ENCODE measurements at places on chromosomes 1 and 21.
A peak's percentile ranks its signal among the peaks of the same experiment; 100 is the strongest.

DNA sequence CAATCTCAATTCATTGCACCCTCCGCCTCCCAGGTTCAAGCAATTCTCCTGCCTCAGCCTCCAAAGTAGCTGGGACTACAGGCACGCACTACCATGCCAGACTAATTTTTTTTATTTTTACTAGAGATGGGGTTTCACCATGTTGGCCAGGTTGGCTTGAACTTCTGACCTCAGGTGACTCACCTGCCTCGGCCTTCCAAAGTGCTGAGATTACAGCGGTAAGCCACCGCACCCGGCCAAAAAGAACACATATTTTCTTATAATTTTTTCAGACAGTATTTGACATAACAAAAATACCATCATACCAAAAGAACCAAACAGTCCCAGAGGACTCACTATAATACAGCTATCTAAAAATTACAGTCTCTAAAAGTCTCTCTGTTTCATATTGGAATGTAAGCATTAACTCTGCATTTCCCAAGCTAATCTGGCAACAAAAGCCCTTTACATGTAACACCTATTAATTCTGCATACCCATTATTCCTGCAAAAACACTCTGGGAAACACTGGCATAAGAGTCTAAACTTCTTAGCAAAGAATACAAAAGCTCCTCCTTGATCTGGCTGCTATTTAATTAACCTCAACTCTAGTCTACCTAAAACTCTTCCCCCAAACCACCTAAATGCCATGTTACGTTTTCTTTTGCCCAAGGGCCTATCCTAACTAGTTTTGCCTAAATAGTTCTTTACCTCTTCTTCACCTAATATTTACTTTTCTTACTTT lies 26.9 kb downstream of the WDR26 start:
- H3K27me3 ChIP-seq: no peaks in the 10 kb centered on the region
- no peak overlapping the region for H3K27ac ChIP-seq
- peaks cover 39% of the 10 kb centered on the region for H3K4me1 ChIP-seq
- peaks cover 10% of the 10 kb centered on the region for H3K36me3 ChIP-seq
- no peak for DNase-seq
- no peak overlapping the region for H3K4me3 ChIP-seq

DNA sequence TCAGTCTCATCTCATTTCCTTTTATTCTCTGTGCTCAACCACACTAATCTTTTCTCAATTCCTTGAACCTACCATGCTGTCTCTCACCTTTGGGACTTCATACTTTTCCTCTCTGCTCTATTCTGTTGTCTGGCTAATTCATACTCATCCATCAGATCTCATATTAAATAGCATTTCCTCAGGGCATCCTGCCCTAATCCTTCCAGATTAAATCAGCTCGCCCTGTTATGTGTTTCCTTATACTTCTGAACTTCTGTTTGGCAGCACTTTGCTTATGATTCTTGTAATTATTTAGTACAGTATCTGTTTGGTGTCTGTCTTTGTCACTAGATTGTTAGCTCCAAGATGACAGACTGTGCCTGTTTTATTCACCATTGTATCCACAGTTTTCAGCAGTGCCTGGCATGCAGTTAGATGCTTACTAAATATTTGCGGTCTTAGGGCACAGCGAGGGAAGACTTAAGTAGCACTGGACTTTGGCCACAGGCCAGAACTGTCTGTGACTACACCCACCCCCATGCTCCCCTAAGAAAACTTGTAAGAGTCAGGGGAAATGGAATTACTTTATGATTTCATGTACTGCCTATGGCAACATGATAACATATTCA lies 9.9 kb upstream of the CAP1 start:
- H3K4me3 ChIP-seq: no peak overlapping the region
- H3K36me3 ChIP-seq: no peaks in the 10 kb centered on the region
- H3K27me3 ChIP-seq: peaks cover 3% of the 10 kb centered on the region
- peaks cover 23% of the 10 kb centered on the region for H3K4me1 ChIP-seq

GRCh38 chr21:42120903-42121535 lies 49.9 kb downstream of the UMODL1 start:
- no peak for DNase-seq
- H3K4me3 ChIP-seq: peak overlapping the region; percentile 10
- peaks cover 24% of the 10 kb centered on the region for H3K27me3 ChIP-seq
- H3K27ac ChIP-seq: no peak overlapping the region

- H3K36me3 ChIP-seq: peaks cover 10% of the 10 kb centered on the region
- no peaks in the 10 kb centered on the region for H3K27me3 ChIP-seq
- no peak overlapping the region for H3K27ac ChIP-seq
- no peak for DNase-seq
- peaks cover 13% of the 10 kb centered on the region for H3K4me1 ChIP-seq
Observed at GRCh38 chr1:8864713-8865344, 13.7 kb downstream of the ENO1 start.

- H3K27ac ChIP-seq: no peak overlapping the region
- peaks cover 24% of the 10 kb centered on the region for H3K27me3 ChIP-seq
- H3K4me3 ChIP-seq: no peak overlapping the region
- no peak for DNase-seq
- no peaks in the 10 kb centered on the region for H3K4me1 ChIP-seq
Observed at GRCh38 chr1:91440847-91441246, 36.2 kb upstream of the HFM1 start.

GRCh38 chr1:216064643-216065042 lies 358.6 kb downstream of the USH2A start:
- H3K27ac ChIP-seq: no peak overlapping the region
- no peaks in the 10 kb centered on the region for H3K36me3 ChIP-seq
- no peak overlapping the region for H3K4me3 ChIP-seq
- no peaks in the 10 kb centered on the region for H3K4me1 ChIP-seq
- peaks cover 8% of the 10 kb centered on the region for H3K27me3 ChIP-seq

- no peak overlapping the region for H3K4me3 ChIP-seq
- H3K27me3 ChIP-seq: no peaks in the 10 kb centered on the region
- no peak overlapping the region for H3K27ac ChIP-seq
- no peak for DNase-seq
- no peaks in the 10 kb centered on the region for H3K4me1 ChIP-seq
Observed at GRCh38 chr1:186578325-186579016, 101.8 kb downstream of the PTGS2 start.

- H3K27me3 ChIP-seq: no peaks in the 10 kb centered on the region
- H3K4me3 ChIP-seq: peak overlapping the region; percentile 93
- no peaks in the 10 kb centered on the region for H3K36me3 ChIP-seq
- peaks cover 87% of the 10 kb centered on the region for H3K4me1 ChIP-seq
- DNase-seq: peak; percentile 40
Observed at GRCh38 chr1:21292984-21293536, 2.8 kb upstream of the ECE1 start.

- H3K27ac ChIP-seq: no peak overlapping the region
- no peak for DNase-seq
- peaks cover 27% of the 10 kb centered on the region for H3K27me3 ChIP-seq
- H3K4me3 ChIP-seq: no peak overlapping the region
Observed at GRCh38 chr1:230828421-230828820, 39.9 kb downstream of the C1orf198 start.

- DNase-seq: no peak
- no peak overlapping the region for H3K4me3 ChIP-seq
- H3K27ac ChIP-seq: no peak overlapping the region
- no peaks in the 10 kb centered on the region for H3K36me3 ChIP-seq
- no peaks in the 10 kb centered on the region for H3K4me1 ChIP-seq
- peaks cover 8% of the 10 kb centered on the region for H3K27me3 ChIP-seq
Observed at GRCh38 chr1:115906627-115907026, 65.7 kb upstream of the NHLH2 start.

DNA sequence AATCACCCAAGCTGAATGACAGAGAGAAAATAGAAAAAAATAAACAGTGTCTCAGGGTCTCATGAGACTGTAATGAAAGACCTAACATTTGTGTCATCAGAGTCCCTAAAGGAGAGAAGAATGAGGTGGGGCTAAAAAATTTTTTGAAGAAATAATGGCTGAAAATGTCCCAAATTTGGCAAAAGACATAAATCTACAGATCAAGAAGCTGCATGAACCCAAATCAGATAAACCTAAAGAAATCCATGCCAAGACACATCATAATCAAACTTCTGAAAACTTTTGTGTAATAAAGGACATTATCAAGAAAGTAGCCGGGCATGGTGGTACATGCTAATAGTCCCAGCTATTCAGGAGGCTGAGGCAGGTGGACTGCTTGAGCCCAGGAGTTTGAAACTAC lies 29.2 kb downstream of the LEMD1 start:
- H3K27me3 ChIP-seq: peaks cover 48% of the 10 kb centered on the region
- H3K27ac ChIP-seq: no peak overlapping the region
- H3K36me3 ChIP-seq: no peaks in the 10 kb centered on the region
- no peaks in the 10 kb centered on the region for H3K4me1 ChIP-seq

- H3K27ac ChIP-seq: no peak overlapping the region
- no peaks in the 10 kb centered on the region for H3K36me3 ChIP-seq
- DNase-seq: no peak
- H3K4me1 ChIP-seq: no peaks in the 10 kb centered on the region
- peaks cover 10% of the 10 kb centered on the region for H3K27me3 ChIP-seq
- H3K4me3 ChIP-seq: no peak overlapping the region
Observed at GRCh38 chr1:184021728-184022127, 15.8 kb downstream of the COLGALT2 start.

DNA sequence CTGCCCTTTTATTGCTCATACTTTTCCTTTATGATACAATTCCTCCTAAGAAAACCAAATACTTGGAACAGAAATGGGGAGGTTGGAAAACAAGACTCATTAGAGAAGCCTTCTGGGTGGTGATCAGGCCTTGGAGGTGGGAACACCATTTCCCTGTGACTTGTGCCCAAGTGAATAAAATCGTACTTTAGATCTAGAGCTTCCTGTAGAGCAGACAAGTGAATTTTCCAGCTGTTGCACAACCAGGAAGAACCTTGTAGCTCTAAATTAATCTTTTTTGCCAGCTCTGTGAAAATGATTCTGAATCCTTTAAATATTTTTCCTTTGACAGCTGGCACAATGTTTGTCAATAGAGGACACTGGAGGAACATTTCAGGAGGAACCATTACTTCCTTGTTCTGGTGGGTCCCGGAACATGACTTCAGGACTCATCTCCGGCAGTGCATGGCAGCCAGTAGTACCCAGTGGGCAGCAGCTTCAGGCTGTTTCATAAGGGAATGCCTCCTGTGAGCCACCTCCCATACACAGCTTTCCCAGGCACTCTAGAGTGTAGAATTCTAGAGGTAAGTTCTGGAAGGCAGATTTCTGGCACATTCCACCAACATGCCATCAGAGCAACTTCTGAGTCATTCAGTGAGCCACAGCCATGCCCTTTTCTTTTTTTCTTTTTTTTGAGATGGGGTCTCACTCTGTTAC lies 5.5 kb upstream of the SNAPIN start:
- no peaks in the 10 kb centered on the region for H3K27me3 ChIP-seq
- H3K36me3 ChIP-seq: no peaks in the 10 kb centered on the region
- H3K4me1 ChIP-seq: peaks cover 30% of the 10 kb centered on the region

GRCh38 chr1:55396381-55396891 lies 181.3 kb upstream of the USP24 start:
- no peaks in the 10 kb centered on the region for H3K36me3 ChIP-seq
- H3K4me3 ChIP-seq: no peak overlapping the region
- peaks cover 13% of the 10 kb centered on the region for H3K27me3 ChIP-seq
- no peak overlapping the region for H3K27ac ChIP-seq

GRCh38 chr1:13890766-13891165 lies 190.8 kb downstream of the PRDM2 start:
- H3K4me1 ChIP-seq: peaks cover 4% of the 10 kb centered on the region
- H3K27me3 ChIP-seq: peaks cover 34% of the 10 kb centered on the region
- no peak overlapping the region for H3K27ac ChIP-seq
- H3K36me3 ChIP-seq: peaks cover 4% of the 10 kb centered on the region
- H3K4me3 ChIP-seq: no peak overlapping the region
- no peak for DNase-seq

DNA sequence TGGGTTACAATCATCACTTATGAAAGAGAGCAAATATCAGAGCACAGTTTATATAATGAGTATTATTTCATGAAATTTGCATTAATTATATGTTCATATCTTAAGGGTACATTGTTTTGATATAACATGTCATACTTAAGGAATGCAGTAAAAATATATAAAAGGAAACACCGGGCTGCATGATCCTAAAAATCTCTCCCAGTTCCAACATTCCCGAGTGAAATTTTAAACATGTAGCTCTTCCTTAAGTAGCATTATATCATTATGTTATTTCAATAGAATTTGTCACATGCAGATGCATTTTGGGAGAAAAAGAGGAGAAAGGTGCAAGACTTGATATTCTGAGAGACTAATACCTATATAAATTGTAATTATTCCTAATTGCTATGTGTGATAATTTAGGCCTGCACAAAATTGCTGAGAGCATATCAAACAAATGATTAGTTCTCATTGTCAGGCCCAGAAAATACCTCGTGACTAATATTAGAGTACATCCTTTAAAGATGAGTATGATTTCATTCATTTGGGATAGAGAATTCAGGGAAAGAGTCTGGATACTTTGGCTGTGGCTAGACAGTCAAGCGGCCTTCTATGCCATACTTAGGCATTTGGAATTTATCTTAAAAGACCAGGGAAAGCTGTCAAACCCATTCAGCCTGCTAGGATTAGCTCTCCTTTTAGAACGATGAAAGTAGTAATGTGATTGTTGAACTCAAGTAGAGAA lies 86.8 kb downstream of the ADGRL2 start:
- H3K27ac ChIP-seq: no peak overlapping the region
- H3K36me3 ChIP-seq: no peaks in the 10 kb centered on the region
- no peaks in the 10 kb centered on the region for H3K4me1 ChIP-seq
- no peak for DNase-seq

DNA sequence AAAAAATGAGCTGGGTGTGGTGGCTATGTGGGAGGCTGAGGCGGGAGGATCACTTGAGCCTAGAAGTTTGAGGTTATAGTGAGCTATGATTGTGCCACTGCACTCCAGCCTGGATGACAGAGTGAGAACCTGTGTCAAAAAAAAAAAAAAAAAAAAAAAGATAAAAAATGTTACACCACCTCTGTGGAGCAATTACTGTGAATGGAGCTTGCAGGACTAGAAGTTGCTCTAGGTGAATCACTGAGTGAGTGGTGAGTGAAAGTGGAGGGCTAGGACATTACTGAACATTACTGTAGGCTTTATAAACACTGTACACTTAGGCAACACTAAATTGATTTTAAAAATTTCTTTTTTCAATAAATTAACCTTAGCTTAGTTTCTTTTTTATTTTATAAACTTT lies 21.9 kb downstream of the TLCD4 start:
- H3K27me3 ChIP-seq: peaks cover 18% of the 10 kb centered on the region
- no peaks in the 10 kb centered on the region for H3K4me1 ChIP-seq
- H3K36me3 ChIP-seq: no peaks in the 10 kb centered on the region

DNA sequence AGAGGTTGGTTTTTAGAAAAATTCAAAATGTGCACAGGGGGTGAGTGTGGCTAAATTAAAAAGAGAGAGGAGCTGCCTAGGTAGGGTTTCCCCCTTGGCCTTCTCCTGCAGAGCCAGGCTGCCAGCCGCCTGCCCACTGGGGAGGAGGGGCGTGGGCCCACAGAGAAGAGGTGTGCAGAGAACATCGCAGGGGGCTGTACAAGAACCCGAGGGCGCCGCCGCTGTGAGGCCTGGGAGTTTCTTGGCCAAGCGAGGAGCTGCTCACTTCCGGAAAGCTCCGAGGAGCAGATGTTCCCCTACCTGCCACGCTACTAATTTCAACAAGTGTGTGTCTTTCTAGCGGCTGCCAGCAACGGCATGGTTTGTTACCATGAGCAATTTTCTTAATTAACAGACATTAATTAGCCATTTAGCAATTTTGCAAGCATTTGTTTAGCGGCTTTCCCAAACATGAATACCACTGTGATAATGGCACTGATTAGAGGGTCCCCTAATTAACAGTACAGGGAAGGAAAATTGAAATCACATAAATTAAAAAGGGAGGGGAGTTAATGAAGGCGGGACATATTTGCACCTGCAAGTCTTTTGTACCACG lies 59.7 kb downstream of the MRPL37 start:
- no peak for DNase-seq
- peaks cover 48% of the 10 kb centered on the region for H3K36me3 ChIP-seq
- no peaks in the 10 kb centered on the region for H3K27me3 ChIP-seq
- H3K4me1 ChIP-seq: peaks cover 24% of the 10 kb centered on the region
- no peak overlapping the region for H3K27ac ChIP-seq
- H3K4me3 ChIP-seq: no peak overlapping the region
